Activated T-helper 1 cell treated with anti-CD3 and anti-CD28 coated beads, Interleukin-2, amount 50 U/mL, for 16 hours (primary cell): ENCODE measurements at places on chromosomes 16 and 17.

DNA sequence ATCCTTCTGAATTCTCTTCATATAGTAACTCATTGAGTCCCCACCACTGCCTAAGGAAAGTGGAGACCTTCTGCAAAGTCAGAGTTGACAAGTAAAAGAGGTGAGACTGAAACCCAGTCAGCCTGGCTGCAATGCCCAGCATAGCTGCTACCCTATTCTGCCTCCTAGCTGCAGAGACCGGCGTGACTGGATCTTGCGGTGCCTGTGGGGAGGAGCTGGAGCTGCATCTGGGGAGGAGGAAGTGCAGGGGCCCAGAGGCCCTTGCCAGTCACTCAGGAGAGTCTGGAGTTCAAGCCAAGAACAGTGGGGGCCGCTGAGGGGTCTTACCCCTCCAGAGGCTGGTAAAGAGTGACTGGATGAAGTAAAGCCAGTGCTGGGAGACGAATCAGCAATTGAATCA, 35.0 kb upstream of the ZNF423 start:
- no peak for DNase-seq

- DNase-seq, result no peak
These were observed 1.1 kb downstream of the C1QBP start for GRCh38 chr17:5437721-5438317.

DNA sequence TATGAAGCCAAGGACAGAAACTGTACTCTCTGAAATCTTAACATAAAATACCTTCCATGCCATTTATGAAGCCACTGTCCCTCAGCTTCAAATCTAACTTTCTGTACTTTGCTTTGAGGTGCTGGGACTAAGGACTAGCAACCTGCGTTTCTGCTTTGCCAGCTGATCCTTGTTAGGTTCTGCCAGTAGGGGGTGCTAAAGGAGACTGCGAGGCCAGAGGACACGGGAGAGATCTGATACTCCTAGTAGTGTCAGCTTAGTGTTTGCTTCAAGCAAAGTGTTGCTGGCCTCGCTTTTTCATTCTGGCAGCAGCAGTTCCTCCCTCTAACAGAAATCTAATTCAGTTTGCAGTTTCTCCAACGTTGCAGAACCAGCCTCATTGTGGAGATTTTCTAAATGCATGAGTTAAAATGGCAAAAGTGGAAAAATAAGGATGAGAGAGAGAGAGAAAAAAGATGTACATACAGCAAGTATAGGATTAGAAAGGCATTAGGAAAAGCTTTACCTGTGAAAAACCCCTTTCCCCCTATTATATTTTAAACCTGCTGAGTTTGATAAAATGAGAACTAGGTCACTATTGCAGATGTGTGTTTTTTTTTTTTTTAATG, 297.5 kb downstream of the CA10 start:
- DNase-seq, result no peak

DNA sequence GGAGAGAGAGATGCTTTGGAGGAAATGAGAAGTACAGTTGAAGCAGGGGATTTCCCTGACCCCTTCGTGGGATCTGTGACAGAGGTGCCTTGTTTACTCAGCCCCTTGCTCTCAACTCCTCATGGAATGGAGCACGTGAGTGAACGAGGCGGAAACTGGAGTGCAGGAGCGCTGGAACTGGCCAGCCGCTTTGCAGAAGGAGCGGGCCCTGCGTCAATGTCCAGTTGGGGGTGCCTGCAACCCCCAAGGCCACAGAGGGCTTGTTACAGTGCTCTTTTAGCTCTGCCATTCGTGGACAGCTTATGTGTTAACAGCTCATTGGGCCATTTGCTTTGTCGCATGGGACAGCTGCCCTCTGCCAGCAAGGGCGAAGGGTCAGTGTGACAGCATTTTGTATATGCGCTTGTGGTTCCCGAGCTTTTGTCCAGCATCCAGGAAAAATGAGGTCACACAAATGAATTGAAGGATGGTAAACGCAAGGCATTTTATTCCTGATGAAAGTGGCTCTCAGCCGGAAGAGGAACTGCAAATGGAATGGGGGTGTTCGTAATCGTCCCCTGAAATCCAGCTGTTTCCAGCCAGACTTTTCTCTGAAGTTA, 1395.1 kb downstream of the CDH8 start:
- DNase-seq, result no peak

DNA sequence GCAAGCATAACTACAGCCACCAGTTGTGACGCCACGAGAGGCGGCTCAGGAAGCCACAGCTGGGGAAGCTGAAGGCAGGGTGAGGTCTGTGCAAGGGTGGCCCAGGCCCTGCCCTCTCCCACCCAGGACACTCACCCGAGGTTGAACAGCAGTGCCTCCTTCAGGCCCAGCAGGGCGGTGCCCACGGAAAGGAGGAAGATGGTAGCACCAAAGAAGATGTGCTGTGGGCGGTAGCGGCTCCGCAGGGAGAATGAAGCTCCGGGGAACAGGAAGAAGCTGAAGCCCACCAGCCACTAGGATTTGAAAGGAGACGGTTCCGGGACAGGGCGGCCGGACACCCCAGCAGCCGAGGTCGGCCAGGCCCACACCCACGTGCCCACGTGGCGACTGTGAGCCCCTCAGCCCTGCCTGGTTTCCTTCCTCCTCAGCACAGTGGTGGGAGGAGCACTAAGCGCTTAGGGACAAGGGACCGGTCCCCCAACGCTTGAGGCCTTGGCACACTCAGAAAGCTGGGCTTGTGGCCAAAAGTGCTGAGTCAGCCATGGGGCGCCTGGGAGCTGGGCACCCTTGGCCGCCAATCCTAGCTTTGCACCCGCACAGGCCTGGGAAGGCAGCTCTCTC, 11.0 kb downstream of the CYB561 start:
- no peak for DNase-seq

- peak; percentile 62 for DNase-seq
These were observed 7.8 kb upstream of the PDK2 start for GRCh38 chr17:50087246-50087911.

GRCh38 chr16:87406495-87407088, 14.5 kb downstream of the MAP1LC3B start:
- no peak for DNase-seq

GRCh38 chr16:73196670-73197069, 148.7 kb upstream of the ZFHX3 start:
- no peak for DNase-seq

DNA sequence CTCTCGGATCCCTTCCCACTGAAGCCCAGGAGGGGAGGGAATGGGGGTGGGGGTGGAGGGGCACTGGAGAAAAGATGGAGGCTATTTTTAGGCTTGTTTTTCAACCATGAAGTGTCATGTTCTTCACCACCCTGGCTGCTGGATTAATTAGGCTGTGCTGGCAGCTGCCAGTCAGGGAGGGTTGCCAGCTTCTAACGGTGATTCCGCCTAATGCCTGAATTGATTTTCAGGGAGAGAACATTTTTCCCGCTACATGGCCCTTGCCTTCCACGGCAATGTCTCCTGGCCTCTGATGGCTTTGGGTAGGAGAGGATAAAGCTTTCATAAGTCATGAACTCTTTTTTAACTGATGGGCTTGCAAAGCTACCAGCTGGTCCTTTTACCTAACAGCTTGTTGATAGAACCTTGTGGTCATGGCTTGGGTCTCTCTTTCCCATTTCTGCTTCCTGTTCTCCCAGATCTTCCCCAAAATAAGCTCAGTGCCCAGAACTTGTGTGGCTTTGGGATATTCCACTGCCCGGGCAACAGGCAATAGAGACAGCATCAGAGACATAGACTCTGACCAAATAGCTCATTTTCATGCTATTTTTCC, 167.4 kb downstream of the PITPNC1 start:
- DNase-seq, result no peak

DNA sequence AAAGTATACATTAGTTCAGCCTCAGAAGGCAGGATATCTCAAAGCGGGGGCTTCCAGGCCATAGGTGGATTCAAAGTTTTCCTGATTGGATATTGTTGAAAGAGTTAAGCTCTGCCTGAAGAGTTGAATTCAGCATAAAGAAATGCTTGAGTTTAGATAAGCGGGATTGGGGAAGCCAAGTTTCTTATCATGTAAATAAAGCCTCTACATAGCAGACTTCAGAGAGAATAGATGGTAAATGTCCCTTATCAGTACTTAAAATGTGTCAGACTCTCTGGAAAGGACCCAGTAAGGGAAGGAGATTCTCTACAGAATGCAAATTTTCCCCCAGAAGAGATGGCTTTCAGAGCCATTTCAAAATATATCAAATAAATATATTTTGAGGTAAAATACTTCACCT, 423.5 kb downstream of the SHISA9 start:
- DNase-seq, result no peak

DNA sequence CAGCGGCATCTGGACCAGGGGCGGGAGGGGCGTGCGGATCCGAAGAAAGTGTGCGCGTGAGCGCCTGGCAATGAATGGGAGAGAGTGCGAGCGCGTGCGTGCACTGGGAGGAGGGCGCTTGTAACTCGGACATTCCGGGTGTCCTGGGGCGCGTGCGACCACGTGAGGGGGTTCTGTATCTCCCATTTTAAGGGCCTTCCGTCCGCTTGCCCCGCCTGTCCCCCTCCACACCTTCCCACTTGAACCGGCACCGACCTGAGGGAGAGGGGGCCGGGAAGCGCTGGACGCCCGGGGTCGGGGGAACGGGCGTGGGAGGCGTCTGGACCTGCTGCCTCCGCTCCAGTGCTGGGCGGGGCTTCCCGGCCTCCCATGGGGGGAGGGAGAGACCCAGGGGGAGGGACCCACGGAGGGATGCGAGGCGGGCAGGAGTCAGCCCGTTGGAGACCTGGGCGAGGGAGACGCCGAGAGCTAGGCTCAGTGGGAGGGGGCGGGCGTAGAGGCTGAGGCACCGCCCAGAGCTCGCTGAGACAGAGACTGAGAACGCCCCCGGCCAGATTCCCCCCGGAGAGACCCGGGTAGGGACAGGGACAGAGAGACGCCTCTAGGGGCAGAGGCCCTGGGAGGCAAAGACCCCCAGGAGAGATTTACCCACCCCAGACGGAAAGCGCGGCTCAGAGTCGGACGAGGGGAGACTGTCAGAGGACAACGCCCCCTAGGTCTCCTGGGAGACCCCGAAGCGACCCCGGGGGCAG, at the start of gene KREMEN2:
Gene KREMEN2, plus strand, starts transcription at position 553 of the 752 bp plus-strand sequence. CDS start 246 bp downstream, outside the sequence.
- no peak for DNase-seq

DNA sequence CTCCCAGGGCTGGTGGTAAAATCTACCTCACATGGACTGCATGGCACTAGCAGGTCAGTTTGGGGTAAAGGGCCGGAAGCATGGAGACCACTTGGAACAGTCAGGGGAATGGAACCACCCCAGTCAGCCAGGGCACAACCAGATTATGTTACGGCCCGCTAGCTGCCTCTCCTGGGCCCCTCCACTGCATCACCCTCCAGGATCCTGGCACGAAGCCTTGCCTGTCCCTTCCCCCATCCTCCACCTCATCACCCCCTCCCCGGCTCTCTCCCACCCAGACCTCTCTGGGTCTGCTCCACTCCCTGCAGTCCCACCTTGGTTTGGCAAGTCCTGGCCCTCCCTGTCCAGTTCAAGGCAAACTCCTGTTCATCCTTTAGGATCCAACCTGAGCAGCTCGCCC, 91.7 kb downstream of the CLEC16A start:
- DNase-seq, result no peak

- DNase-seq, result no peak
These were observed 11.4 kb downstream of the NT5M start for GRCh38 chr17:17314501-17315071.

GRCh38 chr17:34663714-34664113, 84.3 kb downstream of the TMEM132E start:
- DNase-seq, result no peak

- no peak for DNase-seq
These were observed 24.1 kb downstream of the DNAH3 start for GRCh38 chr16:21126518-21126917.

DNA sequence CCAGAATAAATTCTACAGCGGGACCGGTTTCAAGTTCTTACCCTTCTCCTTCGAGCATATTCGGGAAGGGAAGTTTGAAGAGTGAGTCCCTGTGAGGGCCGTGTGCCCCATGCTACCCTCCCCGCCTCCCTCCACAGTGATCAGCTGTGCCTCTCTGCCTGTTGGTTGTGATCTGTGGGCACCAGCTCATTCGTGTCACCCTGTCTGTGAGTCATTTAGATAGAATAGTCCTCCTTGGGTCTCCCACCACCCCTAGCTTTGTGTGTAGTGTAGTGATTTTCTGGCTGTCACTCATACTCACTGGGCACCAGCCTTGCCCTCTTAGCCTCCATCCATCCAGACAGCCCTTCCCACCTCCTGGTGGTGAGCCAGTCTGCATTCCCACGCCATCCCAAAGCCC, 15.0 kb upstream of the NAGLU start:
- DNase-seq, result no peak

GRCh38 chr16:55700067-55700466, 44.3 kb downstream of the SLC6A2 start:
- no peak for DNase-seq

DNA sequence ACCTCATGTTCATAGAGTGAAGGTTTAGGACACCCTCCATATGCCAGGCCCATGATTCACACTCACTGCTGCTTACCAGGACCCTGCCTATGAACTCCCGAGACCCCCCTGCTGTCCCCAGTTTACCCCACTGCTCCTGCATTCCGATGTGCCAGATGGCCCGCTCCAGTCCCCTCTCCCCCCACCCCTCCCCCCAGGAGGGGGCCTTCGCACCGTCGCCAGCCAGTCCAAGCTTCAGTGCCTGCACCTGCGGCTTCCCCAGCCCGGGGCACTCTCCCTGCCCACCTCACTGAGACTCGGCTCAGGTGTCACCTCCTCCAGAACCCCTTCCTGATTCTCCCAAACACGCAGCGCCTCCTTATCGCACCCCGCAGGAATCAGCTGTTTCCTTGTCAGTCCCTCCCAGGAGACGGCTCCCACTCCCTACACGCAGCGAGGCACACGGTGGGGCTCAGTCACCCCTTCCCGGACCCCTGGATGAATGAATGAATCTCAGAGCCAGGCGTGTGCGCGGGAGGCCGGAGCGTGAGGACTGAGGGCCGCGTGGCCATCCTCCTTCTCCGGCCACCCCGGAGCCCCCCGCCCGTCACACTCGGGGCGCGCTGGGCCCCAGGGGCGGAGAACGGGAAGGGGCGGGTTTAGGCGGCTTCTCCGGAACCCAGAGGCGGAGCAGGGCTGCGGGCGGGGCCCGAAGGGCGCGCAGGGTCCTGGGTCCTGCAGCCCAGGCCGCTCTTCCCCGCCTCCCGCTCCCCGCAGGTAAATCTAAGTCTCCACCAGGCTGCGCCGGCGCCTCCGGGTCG, 1.6 kb downstream of the MYO1C start:
- peak; percentile 46 for DNase-seq

DNA sequence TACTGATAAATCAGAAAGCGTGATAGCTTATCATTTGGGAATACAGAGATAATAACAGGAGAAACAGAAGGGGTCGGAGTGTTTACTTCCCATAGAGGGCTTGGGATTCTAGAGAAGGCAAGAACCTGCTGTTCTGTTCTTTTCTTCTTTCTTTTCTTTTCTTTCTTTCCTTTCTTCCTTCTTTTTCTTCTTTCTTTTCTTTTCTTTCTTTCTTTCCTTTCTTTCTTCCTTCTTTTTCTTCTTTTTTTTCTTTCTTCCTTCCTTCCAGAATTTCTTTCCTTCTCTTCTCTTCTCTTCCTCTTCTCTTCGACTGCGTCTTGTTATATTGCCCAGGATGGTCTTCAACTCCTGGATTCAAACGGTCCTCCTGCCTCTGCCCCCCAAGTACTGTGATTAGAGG, 18.3 kb downstream of the CNEP1R1 start:
- no peak for DNase-seq

DNA sequence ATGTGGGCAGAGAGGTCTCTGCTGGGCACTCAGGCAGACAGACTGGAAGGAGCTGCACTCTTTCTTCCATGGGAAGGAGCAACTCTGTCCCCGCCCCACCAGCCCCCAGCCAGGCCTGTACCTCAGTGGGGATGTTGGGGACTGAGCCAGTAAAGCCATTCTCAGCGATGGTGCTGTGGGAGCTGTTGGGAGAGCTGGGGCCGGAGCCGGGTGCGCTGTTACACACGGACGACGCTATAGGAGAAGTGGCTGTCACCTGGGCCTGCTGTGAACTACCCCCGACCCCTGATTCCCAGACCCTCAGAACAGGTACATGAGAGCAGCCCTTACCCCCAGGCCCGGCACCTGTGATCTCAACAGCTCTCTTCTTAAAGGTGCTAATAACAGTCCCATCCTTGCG, 21.5 kb downstream of the G6PC3 start:
- DNase-seq, result no peak
